Nephron progenitor cell (in vitro differentiated cells): ENCODE measurements at places on chromosomes 6 and 20.

GRCh38 chr6:30493643-30494250, 4.4 kb downstream of the HLA-E start:
- peak; percentile 28 for DNase-seq

- DNase-seq: no peak
Measured at GRCh38 chr6:89242574-89243330, 25.6 kb upstream of the GABRR1 start.

DNA sequence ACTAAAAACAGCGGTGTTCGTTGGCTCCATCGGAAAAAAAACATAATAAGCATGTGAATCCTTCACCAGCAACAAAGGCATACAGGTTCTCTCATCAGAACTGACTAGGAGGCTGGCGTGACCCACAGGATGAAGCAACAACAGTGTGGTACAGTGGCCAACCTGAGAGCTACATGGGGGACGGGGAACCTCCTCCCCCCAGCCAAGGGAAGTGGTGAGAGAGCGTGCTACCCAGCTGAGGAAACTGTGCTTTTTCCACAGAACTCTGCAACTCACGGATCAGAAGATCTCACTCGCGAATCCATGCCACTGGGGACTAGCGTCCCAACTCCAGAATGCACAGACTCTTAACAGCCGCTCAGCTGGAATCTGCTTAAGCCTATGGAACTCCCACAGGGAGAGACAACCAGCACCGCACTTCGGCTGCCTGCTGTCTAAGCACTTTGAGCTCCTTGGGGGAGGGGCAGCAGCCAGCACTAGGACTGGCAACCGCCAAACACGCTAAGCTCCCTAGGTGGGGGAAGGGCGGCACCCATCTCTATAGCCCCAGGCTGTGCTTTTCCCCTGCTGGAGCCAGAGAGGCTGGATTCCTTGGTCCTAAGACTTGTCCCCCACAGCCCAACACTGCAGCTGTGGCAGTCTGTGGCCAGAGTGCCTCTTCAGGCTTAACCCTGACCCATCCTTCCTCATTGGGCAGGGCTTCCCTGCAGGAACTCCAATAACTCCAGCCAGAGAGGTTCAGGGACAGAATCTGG, 538.3 kb upstream of the BTBD3 start:
- peak; percentile 57 for DNase-seq

DNA sequence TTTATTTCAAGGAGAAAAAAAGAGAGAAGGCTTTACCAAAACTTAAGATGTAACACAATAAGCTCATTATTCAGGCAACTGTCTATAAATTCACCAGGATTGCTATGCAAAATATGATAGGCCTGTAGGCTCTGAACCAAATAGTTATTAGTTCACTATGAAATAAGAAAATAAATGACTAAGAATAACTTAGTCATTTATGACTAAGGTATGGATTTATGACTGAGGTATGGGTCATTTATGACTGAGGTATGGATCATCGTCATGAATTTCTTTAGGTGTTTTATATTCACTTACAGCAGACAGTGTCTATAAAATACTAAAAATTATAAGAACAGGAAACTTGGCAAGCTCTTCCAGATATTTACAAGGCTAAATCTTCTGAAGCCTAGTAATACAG, 52.1 kb upstream of the SNX9 start:
- no peak for DNase-seq

DNA sequence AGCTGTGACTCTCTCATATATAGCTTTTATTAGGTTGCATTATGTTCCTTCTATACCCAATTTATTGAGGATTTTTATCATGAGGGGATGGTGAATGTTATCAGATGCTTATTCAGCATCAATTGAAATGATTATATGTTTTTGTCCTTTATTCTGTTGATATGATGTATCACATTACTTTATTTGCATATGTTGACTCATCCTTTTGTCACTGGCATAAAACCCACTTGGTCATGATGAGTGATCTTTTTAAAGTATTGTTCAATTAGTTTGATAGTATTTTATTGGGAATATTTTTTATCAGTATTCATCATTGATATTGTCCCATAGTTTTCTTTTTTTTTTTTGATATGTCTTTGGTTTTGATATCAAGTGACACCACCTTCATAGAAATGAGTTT, 529.9 kb downstream of the MMUT start:
- no peak for DNase-seq
